ENCODE measurements at places on chromosomes 2 and 18. TPM values are rescaled to one million over a fixed set of nuclear protein-coding genes. Genes with fewer than 3 reads are reported as not detected.

The UCN gene
- 1.5 TPM for total RNA-seq

The DTNB gene
- total RNA-seq = 12.0 TPM

- H3K4me1 ChIP-seq = peaks cover 13% of the 10 kb centered on the region
- no peak for DNase-seq
- peak overlapping the region; percentile 33 for H3K4me3 ChIP-seq
- H3K27ac ChIP-seq = no peak overlapping the region
Observed at GRCh38 chr18:48300463-48300961, 108.7 kb downstream of the ZBTB7C start.

The CEP192 gene
- 23.2 TPM for total RNA-seq

GRCh38 chr2:199869653-199870052, 18.7 kb upstream of the FTCDNL1 start:
- peak overlapping the region; percentile 16 for H3K4me3 ChIP-seq
- H3K27ac ChIP-seq = peak overlapping the region; percentile 38
- H3K4me1 ChIP-seq = peaks cover 20% of the 10 kb centered on the region
- DNase-seq = no peak

- no peaks in the 10 kb centered on the region for H3K36me3 ChIP-seq
- no peaks in the 10 kb centered on the region for H3K4me1 ChIP-seq
- H3K4me3 ChIP-seq = no peak overlapping the region
- no peaks in the 10 kb centered on the region for H3K27me3 ChIP-seq
Observed at GRCh38 chr2:208415897-208416296, 9.3 kb downstream of the PTH2R start.

The SLC4A5 gene
- 4.2 TPM for total RNA-seq

The TCF23 gene
- total RNA-seq = not detected

The LAMA1 gene
- total RNA-seq = 8.7 TPM

DNA sequence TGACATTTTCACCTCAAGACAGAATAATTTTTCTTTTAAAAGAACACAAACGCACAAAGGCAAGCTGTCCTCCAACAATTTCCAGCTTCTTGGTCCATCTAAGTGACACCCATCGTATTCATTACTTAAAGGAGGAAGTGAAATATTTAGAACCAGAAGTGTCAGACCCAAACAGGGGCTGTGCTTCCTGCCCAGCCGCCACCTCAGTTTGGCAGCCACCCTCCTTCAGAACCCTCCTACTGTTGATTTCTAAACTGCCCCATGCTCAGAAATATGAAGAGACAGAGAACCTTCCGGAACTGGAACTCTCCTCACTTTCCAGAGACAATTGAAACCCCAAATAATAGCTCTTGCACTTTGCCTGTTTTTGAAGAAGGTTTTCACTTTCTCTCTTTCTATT, 734.8 kb upstream of the SALL3 start:
- H3K4me3 ChIP-seq = no peak overlapping the region
- no peaks in the 10 kb centered on the region for H3K4me1 ChIP-seq
- H3K27ac ChIP-seq = no peak overlapping the region
- no peak for DNase-seq
- H3K27me3 ChIP-seq = peaks cover 5% of the 10 kb centered on the region

The STAT4 gene
- 1.1 TPM for total RNA-seq

The TNFAIP6 gene
- total RNA-seq = not detected

GRCh38 chr2:79832511-79833234, 319.8 kb downstream of the CTNNA2 start:
- H3K4me1 ChIP-seq = peaks cover 23% of the 10 kb centered on the region
- no peak for DNase-seq
- H3K27me3 ChIP-seq = no peaks in the 10 kb centered on the region
- H3K36me3 ChIP-seq = no peaks in the 10 kb centered on the region

The PER2 gene
- 5.5 TPM for total RNA-seq

DNA sequence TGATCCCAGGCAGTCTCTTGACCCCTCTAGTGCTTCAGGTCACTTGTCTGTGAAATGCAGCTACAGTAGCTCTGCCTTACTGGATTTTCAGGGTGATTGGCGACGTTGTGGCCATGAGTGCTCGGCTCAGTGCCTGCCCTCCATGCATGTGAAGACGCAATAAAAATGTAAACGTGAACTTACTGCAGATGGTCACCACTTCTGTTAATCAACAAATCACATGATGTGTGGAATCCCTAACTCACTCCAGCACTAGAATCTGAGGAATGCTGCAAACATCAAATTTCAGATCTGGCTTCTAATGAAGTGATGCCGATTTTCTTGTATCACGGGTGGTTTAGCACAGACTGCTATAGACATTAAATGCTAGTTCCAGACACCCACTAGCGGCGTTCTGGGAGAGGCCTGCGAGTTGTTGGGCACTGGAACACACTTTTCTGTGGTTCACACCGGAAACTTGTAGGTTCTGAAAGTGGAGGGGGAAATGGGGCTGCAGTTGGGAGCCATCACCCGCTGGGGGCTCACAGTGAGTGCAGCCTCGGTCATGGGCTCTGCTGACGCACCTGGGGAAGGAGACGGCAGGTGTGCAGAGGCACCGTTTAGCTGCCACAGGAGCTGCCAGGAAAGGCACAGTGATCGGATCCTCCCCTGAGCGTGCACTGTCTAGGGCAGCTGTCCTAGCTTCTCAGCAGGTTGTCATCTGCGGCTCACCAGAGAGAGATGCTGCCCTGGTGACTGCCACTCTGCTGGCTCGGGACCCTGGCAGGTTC, 6.5 kb downstream of the CNDP1 start:
- no peak overlapping the region for H3K27ac ChIP-seq
- peaks cover 1% of the 10 kb centered on the region for H3K27me3 ChIP-seq
- no peak overlapping the region for H3K4me3 ChIP-seq

DNA sequence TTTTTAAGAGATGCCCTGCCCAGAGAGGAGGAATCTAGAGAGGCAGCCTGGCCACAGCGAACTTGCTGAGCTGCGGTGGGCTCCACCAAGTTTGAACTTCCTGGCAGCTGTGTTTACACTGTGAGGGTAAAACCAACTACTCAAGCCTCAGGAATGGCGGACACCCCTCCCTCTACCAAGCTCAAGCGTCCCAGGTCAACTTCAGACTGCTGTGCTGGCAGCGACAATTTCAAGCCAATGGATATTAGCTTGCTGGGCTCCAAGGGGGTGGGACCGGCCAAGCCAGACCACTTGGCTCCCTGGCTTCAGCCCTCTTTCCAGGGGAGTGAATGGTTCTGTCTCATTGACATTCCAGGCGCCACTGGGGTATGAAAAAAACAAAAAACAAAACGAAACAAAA, 289.4 kb downstream of the KCNS3 start:
- H3K4me3 ChIP-seq = no peak overlapping the region
- H3K36me3 ChIP-seq = peaks cover 3% of the 10 kb centered on the region
- H3K27ac ChIP-seq = no peak overlapping the region
- DNase-seq = no peak
- H3K4me1 ChIP-seq = peaks cover 6% of the 10 kb centered on the region

DNA sequence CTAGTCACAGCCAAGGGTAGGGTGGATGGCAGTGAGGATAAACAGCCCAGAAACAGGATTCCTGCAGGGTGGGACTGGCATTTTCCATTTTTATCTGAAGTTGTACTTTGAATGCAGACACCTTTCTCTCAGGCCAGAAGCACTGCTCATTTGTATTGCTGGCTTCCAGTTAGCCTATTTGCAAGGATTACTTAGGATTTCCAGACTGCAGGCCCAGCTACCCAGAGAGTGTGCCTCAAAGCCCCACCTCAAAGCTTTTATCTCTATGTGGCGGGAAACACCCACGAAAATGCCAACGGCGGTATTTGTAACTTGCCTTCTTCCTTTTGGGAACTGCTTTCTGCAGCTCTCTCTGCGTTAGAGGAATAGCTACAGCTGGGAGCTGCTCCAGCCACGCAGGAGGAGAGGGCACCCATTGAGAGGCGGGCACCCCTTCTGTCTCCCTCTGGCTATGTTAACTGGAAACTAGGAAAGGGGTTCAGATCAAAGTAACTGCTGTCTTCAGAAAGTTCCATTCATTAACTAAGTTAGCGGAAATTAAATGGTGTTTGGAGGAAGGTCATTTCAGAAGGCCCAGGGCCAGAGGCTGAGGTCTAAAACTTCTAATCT, 144.9 kb downstream of the TGIF1 start:
- peak overlapping the region; percentile 86 for H3K4me3 ChIP-seq
- no peaks in the 10 kb centered on the region for H3K36me3 ChIP-seq
- peak overlapping the region; percentile 97 for H3K27ac ChIP-seq
- no peak for DNase-seq
- H3K4me1 ChIP-seq = peaks cover 43% of the 10 kb centered on the region

- peaks cover 6% of the 10 kb centered on the region for H3K4me1 ChIP-seq
- H3K4me3 ChIP-seq = no peak overlapping the region
- no peaks in the 10 kb centered on the region for H3K27me3 ChIP-seq
Observed at GRCh38 chr2:37783545-37783944, 112.1 kb upstream of the CDC42EP3 start.

DNA sequence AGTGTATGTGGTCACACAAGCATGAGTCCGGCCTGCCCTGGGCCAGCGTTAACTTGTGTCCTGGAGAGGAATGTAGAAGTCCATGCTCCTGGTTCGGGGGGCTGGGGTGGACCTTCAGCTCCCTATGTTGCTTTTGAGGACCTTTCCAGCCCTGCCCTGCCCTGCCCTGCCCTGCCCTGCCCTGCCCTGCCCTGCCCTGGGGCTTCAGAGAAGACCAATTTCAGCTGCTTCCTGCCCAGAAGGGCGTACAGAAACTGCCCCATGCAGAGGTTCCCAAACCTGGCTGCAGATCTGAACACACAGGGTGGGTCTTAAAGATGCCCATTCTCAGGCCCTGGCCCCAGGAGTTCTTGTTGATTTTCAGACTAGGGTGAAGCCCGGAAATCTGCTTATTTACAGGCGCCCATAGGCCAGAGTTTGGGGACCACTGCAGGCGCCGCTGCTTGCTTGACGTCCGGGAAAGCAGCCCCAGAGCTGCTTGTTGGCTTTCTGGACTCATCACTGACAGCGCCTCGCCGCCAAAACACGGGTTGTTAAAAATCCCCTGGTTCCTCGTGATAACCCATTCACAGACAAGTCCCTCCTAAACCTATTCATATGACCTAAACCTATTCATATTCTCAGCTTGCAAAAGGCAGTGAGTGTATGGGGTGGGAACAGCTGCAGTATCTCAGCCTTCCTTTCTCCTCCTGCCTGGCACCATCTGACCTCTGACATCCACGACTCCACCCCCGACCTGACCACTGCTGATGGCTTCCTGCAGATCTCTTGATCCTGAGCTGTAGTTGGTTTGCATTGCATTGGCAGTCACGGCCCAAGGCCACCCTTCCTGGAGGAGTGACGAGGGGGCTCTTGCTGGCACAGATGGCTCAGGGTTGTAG, 198.3 kb downstream of the GLI2 start:
- H3K27ac ChIP-seq = no peak overlapping the region
- H3K27me3 ChIP-seq = peaks cover 5% of the 10 kb centered on the region
- peaks cover 3% of the 10 kb centered on the region for H3K36me3 ChIP-seq
- no peak overlapping the region for H3K4me3 ChIP-seq

DNA sequence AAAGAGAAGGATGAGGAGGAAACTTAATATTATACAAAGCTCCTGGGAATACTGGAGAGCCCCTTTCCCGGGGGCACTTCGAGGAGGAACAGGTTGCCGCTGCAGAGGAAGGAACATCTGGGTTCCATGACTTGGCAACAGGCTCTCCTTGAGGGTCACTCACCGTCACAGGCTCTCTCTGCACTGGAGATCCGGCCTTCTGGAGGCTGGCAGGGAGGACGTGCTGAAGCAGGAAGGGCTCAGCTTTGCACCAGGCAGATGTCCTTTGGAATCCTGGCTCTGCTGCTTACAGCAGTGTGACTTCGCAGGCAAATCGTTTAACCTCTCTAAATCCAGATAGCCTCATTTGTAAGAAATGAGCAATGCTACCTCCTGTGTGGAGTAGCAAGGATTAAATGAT, 2.9 kb upstream of the DPYSL5 start:
- peaks cover 3% of the 10 kb centered on the region for H3K4me1 ChIP-seq
- no peak for DNase-seq
- no peaks in the 10 kb centered on the region for H3K36me3 ChIP-seq
- H3K4me3 ChIP-seq = no peak overlapping the region

DNA sequence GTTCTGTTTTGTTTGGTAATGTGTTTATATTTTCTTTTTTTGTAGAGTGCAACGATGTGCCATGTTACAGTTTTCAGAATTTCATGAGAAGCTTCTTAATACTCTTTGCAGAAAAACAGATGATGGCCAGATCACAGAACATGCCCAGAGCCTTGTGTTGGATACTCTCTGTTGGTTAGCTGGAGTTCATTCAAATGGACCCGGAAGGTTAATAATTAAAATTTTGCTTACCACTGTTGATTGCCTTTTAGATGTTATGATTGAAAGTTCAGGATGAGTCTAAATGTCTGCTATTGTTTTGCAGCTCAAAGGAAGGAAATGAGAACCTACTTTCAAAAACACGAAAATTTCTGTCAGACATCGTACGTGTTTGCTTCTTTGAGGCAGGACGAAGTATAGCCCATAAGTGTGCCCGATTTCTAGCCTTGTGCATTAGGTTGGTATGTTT, 85.2 kb downstream of the BIRC6 start:
- peaks cover 45% of the 10 kb centered on the region for H3K36me3 ChIP-seq
- no peaks in the 10 kb centered on the region for H3K27me3 ChIP-seq
- no peak overlapping the region for H3K4me3 ChIP-seq
- no peak overlapping the region for H3K27ac ChIP-seq

The NAT8 gene
- not detected for total RNA-seq

The ZNF396 gene
- 0.92 TPM for total RNA-seq

- peaks cover 13% of the 10 kb centered on the region for H3K27me3 ChIP-seq
- peaks cover 4% of the 10 kb centered on the region for H3K36me3 ChIP-seq
- H3K4me1 ChIP-seq = peaks cover 19% of the 10 kb centered on the region
- no peak overlapping the region for H3K27ac ChIP-seq
Observed at GRCh38 chr2:11679016-11679415, 9.0 kb upstream of the NTSR2 start.

DNA sequence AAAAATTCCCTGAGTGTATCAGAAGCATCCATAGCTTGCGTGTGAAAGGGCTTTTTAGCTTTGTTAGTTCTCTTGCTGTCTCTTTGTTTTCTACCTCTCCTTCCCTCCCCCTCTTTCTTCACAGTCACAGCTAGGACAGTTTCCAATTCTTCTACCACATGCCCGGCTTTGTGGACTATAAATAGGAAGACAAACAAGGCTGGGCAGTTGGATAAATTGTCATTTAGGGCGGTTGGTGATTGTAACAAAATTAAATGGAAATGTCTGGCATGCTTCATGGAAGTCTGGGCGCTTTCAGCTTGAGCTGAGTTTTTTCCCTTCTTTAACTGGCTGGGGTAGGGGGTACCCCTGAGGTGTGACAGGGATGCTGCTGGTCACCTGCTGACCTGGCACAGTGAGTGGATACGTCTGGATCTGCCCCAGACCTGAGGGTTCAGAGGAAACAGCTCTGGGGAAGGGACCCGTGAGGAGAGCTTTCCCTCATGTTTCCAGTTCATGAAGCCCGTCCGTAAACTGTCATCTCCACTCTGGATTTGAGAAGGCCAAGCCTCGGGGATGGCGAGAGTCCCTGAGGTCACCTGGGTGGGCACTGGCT, 29.0 kb upstream of the GIGYF2 start:
- no peaks in the 10 kb centered on the region for H3K4me1 ChIP-seq
- H3K36me3 ChIP-seq = no peaks in the 10 kb centered on the region
- no peak overlapping the region for H3K4me3 ChIP-seq
- H3K27ac ChIP-seq = no peak overlapping the region
- no peaks in the 10 kb centered on the region for H3K27me3 ChIP-seq
- DNase-seq = no peak

Data from endothelial cell (in vitro differentiated cells).